ENCODE measurements at places on chromosomes 12 and 14. TPM values are rescaled to one million over a fixed set of nuclear protein-coding genes. Genes with fewer than 3 reads are reported as not detected.

The SLC25A21 gene
- 0.16 TPM for total RNA-seq

The NRXN3 gene
- 0.15 TPM for total RNA-seq

The CCDC88C gene
- total RNA-seq: 2.4 TPM

The PRKCH gene
- 17.9 TPM for total RNA-seq

The NKX2-8 gene
- not detected for total RNA-seq

The FLRT2 gene
- total RNA-seq: 4.2 TPM

The ANKRD33 gene
- not detected for total RNA-seq

The TAS2R9 gene
- not detected for total RNA-seq

The RILPL2 gene
- 0.69 TPM for total RNA-seq

The SOX5 gene
- total RNA-seq: 2.4 TPM

The PLEKHG7 gene
- total RNA-seq: not detected

The RDH16 gene
- total RNA-seq: 0.52 TPM

The PFDN5 gene
- total RNA-seq: 282 TPM

The CLEC7A gene
- total RNA-seq: 3.0 TPM

Measured in psoas muscle (tissue), 8 donors.